Muscle of leg (tissue), 16 donors: ENCODE measurements at places on chromosomes 2 and 18. TPM values are rescaled to one million over a fixed set of nuclear protein-coding genes. Genes with fewer than 3 reads are reported as not detected.

GRCh38 chr2:227511239-227511930 is 39.4 kb downstream of the AGFG1 start:
- no peaks in the 10 kb centered on the region for H3K27me3 ChIP-seq
- H3K4me1 ChIP-seq, result peaks cover 2% of the 10 kb centered on the region
- H3K4me3 ChIP-seq, result no peak overlapping the region

DNA sequence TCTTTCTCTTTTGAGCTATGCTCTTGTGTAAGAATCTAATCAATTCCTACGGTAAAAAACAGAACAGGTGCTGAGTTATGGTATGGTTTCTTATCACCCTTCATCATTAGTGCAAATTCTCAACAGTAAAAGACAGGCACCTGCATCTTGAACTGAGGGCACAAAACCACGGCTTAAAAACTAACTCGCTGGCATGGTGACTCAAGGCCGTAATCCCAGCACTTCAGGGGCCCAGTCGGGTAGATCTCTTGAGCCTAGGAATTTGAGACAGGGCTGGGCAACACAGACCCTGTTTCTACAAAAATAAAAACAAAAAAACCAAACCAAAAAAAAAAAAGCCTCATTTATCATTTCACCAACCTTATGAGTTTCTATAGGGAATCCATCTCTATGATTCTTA is 33.3 kb downstream of the THAP4 start:
- H3K36me3 ChIP-seq, result peaks cover 51% of the 10 kb centered on the region
- no peak overlapping the region for H3K4me3 ChIP-seq
- DNase-seq, result no peak
- H3K27me3 ChIP-seq, result no peaks in the 10 kb centered on the region
- no peaks in the 10 kb centered on the region for H3K4me1 ChIP-seq
- no peak overlapping the region for H3K27ac ChIP-seq

DNA sequence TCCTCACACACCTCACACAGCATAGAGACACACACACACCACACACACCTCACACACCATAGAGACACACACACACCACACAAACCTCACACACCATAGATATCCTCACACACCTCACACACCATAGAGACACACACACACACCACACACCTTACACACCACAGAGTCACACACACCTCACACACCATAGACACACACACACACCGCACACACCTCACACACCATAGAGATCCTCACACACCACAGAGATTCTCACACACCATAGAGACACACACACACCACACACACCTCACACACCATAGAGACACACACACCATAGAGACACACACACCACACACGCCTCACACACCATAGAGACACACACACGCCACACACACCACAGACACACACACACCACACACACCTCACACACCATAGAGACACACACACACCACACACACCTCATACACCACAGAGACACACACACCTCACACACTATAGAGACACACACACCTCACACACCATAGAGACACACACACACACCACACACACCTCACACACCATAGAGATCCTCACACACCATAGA is 270.6 kb downstream of the CYRIA start:
- H3K4me3 ChIP-seq, result no peak overlapping the region
- peaks cover 23% of the 10 kb centered on the region for H3K4me1 ChIP-seq
- H3K27ac ChIP-seq, result no peak overlapping the region
- H3K36me3 ChIP-seq, result no peaks in the 10 kb centered on the region
- DNase-seq, result no peak

GRCh38 chr2:177964892-177965291 is 107.7 kb downstream of the PDE11A start:
- H3K4me3 ChIP-seq, result no peak overlapping the region
- H3K27ac ChIP-seq, result no peak overlapping the region
- no peaks in the 10 kb centered on the region for H3K4me1 ChIP-seq
- no peak for DNase-seq
- no peaks in the 10 kb centered on the region for H3K36me3 ChIP-seq
- no peaks in the 10 kb centered on the region for H3K27me3 ChIP-seq

DNA sequence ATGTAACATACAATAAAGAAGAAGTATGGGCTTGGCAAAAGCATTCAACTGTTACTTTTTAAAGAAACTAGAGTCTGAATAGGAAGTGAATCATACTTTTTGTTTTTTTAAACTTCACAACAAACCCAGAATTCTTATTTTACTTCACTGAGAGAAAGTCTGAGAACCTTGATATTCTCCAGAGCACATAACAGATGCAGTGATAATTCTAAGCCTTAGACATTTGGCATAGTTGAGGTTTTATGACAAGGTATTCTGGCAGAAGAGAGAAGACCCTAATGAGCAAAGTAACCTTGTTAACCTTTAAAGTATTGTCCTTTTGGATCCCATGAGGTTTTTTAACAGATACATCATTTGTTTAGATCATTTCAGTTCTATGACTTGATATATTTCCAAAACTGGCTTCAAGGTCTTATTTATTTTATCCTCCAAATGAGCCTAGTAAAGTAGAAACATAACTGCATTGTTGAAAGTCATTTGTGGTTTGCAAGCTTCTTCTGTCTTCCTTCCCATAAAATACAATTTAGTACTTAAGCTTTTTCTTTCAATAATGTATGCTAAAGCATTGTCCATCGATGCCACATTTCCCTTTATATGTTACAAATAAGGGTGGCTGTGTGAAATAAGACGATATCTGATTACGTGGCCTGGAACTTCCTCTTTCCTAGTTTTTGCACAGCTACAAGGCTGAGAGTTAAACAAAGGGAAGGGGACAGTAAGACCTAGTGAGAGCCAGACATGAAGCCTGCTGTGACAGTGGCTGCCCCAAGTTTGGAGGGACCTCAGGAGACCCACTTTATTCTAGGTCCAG is 86.1 kb upstream of the ITPRID2 start:
- H3K27me3 ChIP-seq, result no peaks in the 10 kb centered on the region
- no peaks in the 10 kb centered on the region for H3K36me3 ChIP-seq
- H3K27ac ChIP-seq, result peak overlapping the region; percentile 47

GRCh38 chr18:69161383-69162028 is 239.2 kb upstream of the DOK6 start:
- no peaks in the 10 kb centered on the region for H3K27me3 ChIP-seq
- H3K27ac ChIP-seq, result no peak overlapping the region
- H3K4me1 ChIP-seq, result peaks cover 2% of the 10 kb centered on the region
- no peak overlapping the region for H3K4me3 ChIP-seq

DNA sequence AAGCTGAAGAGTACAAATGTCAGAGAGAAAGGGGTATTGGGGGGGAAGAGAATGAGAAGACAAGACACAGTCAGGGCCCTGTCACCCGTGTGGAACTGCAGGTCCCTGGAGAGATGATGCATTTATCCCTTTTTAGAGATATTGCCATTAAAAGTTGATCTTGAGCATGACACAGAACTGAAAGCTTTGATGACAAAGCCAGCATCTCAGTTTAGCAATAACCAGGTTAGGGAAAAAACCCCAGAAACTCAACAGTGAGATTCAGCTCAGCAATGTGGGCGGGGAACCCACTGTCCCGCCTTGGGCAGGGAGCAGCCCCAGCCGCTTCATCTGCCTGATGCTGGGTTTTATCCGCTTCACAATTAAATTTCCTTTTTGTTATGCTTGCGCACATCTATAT is 181.1 kb downstream of the NEDD4L start:
- no peaks in the 10 kb centered on the region for H3K4me1 ChIP-seq
- DNase-seq, result no peak
- no peaks in the 10 kb centered on the region for H3K36me3 ChIP-seq

GRCh38 chr2:509888-510287 is 167.3 kb downstream of the TMEM18 start:
- H3K36me3 ChIP-seq, result no peaks in the 10 kb centered on the region
- no peak overlapping the region for H3K27ac ChIP-seq
- no peaks in the 10 kb centered on the region for H3K4me1 ChIP-seq
- H3K4me3 ChIP-seq, result no peak overlapping the region
- H3K27me3 ChIP-seq, result peaks cover 3% of the 10 kb centered on the region
- DNase-seq, result no peak

GRCh38 chr2:38743672-38744398 is 7.3 kb downstream of the SRSF7 start:
- no peaks in the 10 kb centered on the region for H3K27me3 ChIP-seq
- H3K36me3 ChIP-seq, result peaks cover 55% of the 10 kb centered on the region
- H3K4me3 ChIP-seq, result no peak overlapping the region
- no peaks in the 10 kb centered on the region for H3K4me1 ChIP-seq

- no peak overlapping the region for H3K4me3 ChIP-seq
- H3K27me3 ChIP-seq, result no peaks in the 10 kb centered on the region
- peaks cover 11% of the 10 kb centered on the region for H3K4me1 ChIP-seq
- H3K27ac ChIP-seq, result no peak overlapping the region
Measured at GRCh38 chr2:191314697-191315364, 69.6 kb downstream of the MYO1B start.

DNA sequence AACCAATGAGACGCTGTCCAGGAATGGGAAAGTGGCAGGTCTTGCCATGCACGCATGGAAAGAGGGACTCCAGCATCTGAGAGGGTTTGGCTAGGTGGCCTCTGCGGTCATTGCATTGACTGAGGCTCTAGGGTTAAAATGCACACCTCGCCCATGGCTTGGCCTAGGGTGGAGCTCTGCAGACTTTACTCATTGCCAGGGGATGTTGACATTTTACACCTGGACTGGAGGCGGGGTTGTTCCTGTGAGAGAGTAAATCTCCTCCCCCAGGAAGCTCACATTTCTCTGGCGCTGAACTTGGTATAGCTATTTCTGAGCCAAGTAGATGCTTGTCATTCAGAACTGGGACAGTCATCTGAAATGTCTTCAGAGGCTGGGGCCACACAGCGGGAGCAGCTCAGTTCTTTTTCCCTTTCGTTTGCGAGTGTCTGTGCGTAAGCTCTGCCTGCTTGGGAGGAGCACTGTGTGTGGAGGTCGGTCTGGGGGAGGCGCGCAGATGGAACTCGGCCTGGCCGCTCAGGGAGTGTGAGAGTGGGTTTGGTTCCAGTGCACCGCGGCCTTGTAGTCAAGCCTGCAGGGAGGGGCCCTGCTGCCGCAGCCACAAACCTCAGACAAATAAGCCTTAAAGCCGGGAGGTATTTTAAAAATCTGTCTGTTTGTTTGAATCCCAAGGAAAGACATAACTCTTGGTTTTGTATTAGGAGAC is 76.5 kb downstream of the LPIN1 start:
- DNase-seq, result peak; percentile 49
- peaks cover 5% of the 10 kb centered on the region for H3K4me1 ChIP-seq
- H3K27ac ChIP-seq, result peak overlapping the region; percentile 25
- peaks cover 34% of the 10 kb centered on the region for H3K36me3 ChIP-seq
- H3K27me3 ChIP-seq, result no peaks in the 10 kb centered on the region
- no peak overlapping the region for H3K4me3 ChIP-seq

DNA sequence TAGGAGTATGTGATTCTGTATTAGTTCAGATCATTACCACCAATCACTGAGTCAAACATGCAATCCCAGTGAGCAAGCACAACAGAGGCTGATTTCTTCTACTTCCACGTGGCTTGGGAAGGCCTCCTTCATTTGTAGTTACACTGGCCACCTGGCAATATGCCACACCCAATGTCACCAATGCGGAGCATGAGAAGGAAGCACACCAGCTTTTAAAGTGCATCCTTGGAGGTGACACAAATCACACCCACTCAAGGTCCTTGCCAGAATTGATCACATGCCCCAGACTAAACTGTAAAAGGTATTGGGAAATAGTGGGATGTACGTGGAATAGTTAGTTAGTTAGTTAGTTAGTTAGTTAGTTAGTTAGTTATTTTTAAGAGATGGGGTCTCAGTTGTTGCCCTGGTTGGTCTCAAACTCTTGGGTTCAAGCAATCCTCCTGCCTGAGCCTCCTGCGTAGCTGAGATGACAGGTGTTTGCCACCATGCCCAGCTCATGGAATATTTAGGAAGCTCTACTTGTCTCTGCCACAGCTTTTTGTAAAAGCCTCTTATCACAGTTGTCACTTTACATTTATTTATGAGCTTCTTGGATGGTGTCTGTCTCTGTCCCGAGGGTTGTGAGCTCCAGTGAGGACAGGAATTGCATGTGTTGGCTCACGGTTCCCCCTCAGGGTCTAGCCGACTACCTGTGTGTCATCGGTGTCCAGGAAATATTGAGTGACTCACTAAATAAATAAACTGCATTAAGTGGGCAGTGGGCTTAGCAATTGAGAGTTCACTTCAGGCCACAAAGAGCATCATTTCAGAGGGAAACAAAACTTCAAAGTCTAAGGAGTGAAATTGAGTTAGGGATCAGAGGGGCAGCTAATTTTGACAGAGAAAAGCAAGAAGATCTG is 28.1 kb upstream of the CAB39 start:
- H3K36me3 ChIP-seq, result no peaks in the 10 kb centered on the region
- H3K27ac ChIP-seq, result peak overlapping the region; percentile 9
- no peak overlapping the region for H3K4me3 ChIP-seq
- no peak for DNase-seq
- peaks cover 3% of the 10 kb centered on the region for H3K4me1 ChIP-seq
- no peaks in the 10 kb centered on the region for H3K27me3 ChIP-seq

- peaks cover 26% of the 10 kb centered on the region for H3K36me3 ChIP-seq
- H3K27ac ChIP-seq, result no peak overlapping the region
Measured at GRCh38 chr2:224816816-224817215, 100.7 kb upstream of the CCDC195 start.

The DYNAP gene
- not detected for polyA plus RNA-seq

The RBM44 gene
- polyA plus RNA-seq, result 0.44 TPM

The KYNU gene
- polyA plus RNA-seq, result 0.65 TPM

The STPG4 gene
- polyA plus RNA-seq, result not detected
